Activated B cell treated with CpG ODN at 0.5 μM for 24 hours (primary cell): ENCODE measurements at places on chromosomes 3 and 15.

DNA sequence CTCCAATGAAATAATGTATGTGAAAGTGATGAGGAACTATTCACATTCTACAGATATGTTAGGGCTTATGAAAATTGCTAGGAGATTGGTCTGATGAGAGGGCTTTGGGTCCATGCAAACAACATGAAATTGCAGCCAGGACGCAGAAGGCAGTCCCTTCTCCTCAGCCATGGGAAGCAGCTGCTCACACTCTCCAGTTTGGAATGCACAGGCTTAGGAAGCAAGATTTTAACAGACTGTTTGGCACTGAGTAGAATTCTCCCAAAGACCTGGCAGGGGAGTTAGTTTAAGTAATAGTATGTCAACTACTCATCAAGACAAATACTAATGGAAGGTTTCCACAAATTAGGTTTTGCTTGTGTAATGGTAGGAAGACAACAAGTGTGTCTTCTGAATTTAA, 500.7 kb upstream of the ARRDC4 start:
- DNase-seq: no peak

DNA sequence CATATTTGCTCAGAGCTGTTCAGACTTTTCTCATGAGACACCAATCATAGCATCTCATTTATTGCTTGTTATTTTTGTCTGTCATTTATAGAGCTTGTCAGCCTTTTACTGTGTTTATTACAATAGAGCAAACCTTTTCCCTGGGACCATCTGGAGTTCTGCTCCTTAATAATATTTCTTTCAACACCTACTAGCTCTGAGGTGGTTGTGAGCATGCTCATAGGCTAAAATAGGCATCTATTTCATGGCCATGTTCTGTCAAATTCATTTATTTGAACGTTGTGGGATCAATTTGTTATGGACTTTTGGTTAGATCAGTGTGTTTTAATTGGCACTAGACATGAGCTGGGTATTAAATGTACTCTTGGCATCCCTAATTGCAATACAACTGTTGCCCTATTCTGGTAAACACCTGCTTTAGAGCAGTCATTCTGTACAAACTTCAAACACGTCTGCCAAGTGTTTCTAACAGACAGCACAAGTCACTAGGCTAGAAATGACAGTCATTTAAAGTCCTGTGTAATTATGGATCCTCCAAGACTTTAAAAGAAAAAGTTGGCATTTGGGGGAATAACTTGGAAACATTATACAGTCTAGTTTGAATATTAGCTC, 766.3 kb downstream of the ZNF385D start:
- no peak for DNase-seq

DNA sequence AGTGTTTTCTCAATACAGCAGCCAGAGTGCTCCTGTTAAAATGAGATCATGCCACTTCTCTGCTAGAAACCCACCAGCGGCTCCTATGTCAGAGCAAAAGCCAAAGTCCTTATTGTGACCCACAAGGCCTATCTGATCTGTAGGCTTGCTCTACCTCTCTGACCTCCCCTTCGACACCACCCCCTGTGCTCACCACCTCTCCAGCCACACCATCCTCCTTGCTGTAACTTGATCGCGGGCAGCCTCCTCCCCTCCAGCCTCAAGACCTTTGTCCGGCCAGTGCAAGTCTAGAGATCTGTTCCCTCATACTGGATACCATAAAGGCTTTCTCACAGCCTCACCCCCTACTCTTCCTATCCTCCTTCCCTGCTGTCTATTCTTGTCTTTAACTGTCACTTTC, 1.9 kb upstream of the IGDCC4 start:
- no peak for DNase-seq

GRCh38 chr3:188581365-188581764, 427.4 kb downstream of the LPP start:
- DNase-seq: no peak

DNA sequence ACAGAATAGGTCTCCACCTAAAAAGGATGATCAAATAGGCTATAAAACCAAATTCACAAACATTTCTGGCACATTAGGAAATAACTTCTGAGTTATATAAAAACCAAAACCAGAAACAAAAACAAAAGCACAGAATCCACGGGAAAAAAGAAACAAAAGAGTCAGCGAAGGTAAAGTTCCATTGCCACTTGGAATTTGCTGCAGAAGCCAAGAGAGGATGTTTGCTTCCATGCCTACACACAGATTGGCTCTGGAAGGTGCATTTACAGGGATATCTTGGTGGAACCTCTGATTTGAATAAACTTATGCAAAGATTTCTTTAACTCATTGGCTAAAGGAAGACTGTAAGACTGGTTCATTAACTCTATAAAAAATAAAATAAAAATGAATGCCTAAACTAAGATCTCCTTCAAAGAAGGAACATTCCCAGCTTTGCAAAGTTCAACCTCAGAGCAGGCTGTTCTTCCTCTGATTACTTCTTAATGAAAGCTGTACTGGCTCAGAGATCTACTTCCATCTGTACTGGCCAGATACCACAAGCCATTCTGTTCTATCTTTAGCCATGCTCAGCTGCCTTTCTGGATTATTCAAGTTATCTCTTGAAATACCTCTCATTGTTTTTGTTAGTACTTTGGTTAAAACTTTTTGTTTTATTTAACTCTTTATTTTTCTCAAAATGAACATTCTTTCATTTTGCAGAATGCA, 537.5 kb upstream of the CCDC54 start:
- DNase-seq: no peak

- DNase-seq: no peak
Measured at GRCh38 chr3:87161013-87161412, 66.1 kb upstream of the CHMP2B start.

- DNase-seq: peak; percentile 17
Measured at GRCh38 chr3:64533617-64534317, 154.0 kb downstream of the ADAMTS9 start.

GRCh38 chr15:49715211-49715610, 94.4 kb downstream of the DTWD1 start:
- DNase-seq: no peak

DNA sequence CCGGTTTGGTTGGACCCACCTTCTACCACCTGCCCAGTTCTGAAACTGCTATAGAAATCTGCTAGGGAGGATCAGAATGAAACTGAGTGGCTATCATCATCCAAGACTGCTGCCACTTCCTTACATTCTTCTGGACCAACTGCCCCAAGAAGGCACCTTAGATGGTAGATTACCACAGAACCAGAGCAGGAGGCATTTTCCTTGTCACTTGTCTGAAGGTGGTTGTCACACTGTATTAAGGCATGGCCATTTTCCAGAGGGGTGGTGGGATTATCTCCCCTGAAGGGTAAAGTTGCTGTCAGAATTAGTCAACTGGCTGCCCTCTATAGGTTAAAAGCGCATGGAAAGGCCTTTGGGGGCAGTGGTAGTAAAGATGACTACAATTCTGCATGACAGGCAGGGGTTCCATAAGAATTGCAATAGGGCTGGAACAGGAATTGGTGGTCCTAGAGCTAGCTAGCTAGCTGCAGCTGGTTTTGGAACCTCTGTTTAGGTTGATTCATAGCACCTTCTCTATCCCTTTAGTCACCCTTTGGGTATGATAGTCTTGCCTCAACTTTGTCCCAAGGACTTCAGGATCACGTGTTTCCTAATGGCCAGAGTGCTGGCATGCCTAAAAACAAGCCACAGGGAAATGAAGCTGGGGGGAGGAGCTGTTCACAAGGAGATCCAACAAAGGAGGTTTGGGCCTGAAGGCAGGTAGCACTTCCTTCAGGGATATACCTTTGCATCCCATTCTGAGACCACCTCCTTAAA, 4.8 kb upstream of the CSPG5 start:
- DNase-seq: no peak

- DNase-seq: no peak
Measured at GRCh38 chr15:44813231-44813630, 76.9 kb downstream of the TRIM69 start.

DNA sequence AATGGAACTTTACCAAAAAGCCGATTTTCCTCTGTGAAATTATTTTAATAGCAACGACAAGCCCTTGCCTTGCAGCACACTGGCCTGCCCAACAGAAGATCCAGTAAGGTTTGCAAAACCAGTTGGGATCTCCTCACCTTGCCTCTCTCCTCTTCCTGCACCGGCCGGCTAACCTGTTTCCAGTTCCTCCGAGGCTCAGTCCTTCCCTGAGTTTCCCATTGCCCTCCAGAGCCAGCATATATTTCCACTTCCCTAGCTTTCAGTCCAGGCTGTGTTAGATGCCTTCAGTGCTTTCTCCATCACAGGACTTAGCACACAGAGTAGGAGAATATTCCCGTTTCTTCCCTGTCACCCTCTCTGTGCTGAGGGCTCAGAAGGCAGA, 60.3 kb downstream of the NOX5 start:
- no peak for DNase-seq

- no peak for DNase-seq
Measured at GRCh38 chr15:99454941-99455788, 110.6 kb upstream of the MEF2A start.

- DNase-seq: no peak
Measured at GRCh38 chr3:149310796-149311534, 22.5 kb downstream of the TM4SF18 start.

GRCh38 chr15:58585693-58586443, 154.1 kb downstream of the LIPC start:
- no peak for DNase-seq

GRCh38 chr15:72827226-72827625, 43.7 kb upstream of the ADPGK start:
- no peak for DNase-seq

GRCh38 chr15:57217778-57218598, 158.3 kb upstream of the CGNL1 start:
- DNase-seq: no peak

DNA sequence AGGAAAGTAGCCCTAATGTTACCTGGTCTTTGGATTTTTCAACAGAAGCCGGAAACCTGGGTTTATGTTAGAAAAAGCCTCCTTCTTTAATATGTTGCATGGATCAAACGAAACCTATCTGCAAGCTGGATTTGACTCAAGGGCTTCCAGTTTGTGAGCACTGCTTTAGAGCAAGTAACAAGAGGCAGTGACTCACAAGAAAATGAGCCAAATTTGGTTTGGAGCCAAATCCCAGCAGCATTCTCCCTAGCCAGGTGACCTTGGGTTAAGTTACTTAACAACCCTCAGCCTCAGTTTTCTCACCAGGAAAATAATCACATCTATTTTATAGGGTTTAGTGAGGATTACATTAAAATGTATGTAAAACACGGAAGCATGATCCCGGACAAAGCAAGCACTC, 215.2 kb upstream of the PRICKLE2 start:
- DNase-seq: no peak

GRCh38 chr3:53650424-53650823, 156.0 kb downstream of the CACNA1D start:
- DNase-seq: no peak

DNA sequence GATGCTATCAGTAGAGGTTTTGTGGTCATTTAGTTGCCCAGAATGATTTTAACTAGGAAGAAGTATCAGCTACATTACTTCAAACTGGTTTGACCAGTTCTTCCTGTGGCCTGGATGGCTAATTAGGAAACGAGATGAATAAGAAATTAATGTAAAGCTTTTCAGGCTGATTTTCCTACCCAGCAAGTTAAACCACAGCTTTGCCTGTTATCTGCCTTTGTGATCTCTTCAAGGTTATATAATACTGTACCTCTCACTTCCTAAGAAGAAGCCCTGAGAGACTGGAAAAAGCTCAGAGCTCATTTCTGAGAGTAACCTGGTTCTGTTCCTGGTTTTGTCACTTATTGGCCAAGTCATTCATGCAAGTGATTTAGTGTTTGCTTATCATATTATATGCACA, 782.2 kb upstream of the GOLIM4 start:
- no peak for DNase-seq

DNA sequence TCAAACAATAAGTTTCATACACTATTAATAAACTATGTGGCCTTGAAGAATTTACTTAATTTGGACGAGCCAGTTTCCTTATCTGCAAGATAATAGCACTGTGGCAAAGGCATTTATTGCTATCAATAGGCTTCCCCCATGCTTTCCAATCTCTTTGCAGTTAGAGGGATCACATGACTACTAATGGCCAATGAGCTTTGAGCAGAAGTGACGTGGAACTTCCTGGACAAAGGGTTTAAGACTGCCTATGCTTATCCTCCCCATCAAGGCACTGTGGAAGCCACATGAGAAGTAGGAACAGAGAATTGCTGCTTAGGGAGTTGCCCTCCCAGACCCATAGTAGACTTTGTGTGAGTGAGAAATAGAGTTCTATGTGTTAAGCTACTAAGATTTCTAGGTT, 16.7 kb upstream of the ZMAT3 start:
- DNase-seq: no peak

GRCh38 chr3:49715611-49716121, 3.8 kb downstream of the AMIGO3 start:
- no peak for DNase-seq

DNA sequence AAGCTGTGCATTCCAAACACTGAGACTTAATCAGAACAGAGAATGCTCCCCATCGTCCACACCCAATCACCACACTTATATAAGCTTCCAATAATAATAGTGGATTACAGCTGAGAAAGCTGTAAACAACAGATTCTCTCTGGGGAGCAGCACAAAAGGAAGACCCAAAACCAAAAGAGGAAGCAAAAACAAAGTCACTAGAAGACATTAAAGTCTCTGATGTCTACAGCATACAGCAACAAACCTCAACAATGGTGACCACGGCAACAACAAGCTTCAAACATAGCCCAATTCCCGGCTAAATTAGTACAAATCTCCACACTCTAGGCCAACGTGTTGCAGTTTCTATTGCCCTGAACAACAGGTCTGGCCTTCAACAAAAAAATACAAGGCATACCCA, 37.7 kb downstream of the ZDHHC23 start:
- DNase-seq: no peak

GRCh38 chr15:29668120-29668602, 154.1 kb downstream of the TJP1 start:
- no peak for DNase-seq

- DNase-seq: no peak
Measured at GRCh38 chr3:194364652-194365434, 4.7 kb downstream of the LRRC15 start.

DNA sequence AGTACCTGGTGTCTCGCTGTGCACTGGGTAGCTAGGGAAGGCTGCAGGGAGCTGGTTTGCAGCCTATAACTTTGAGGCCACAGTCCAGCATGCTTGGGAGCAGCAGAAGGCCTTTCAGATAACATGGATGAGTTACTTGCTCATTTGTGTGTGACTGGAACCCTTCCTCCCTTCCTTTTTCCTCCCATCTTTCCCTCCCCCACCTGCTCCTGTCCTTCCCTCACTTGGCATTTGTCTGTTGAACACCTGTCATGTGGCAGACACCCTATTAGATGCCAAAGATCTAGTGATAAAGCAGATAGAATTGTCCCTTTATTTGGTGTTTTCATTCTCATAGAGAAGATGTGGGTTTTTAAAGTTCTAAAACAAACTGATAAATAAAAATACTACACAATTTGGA, 71.6 kb downstream of the LRTM1 start:
- no peak for DNase-seq

- DNase-seq: no peak
Measured at GRCh38 chr3:11606090-11606784, 37.5 kb downstream of the VGLL4 start.
